ENCODE measurements at places on chromosomes 2 and 18.

DNA sequence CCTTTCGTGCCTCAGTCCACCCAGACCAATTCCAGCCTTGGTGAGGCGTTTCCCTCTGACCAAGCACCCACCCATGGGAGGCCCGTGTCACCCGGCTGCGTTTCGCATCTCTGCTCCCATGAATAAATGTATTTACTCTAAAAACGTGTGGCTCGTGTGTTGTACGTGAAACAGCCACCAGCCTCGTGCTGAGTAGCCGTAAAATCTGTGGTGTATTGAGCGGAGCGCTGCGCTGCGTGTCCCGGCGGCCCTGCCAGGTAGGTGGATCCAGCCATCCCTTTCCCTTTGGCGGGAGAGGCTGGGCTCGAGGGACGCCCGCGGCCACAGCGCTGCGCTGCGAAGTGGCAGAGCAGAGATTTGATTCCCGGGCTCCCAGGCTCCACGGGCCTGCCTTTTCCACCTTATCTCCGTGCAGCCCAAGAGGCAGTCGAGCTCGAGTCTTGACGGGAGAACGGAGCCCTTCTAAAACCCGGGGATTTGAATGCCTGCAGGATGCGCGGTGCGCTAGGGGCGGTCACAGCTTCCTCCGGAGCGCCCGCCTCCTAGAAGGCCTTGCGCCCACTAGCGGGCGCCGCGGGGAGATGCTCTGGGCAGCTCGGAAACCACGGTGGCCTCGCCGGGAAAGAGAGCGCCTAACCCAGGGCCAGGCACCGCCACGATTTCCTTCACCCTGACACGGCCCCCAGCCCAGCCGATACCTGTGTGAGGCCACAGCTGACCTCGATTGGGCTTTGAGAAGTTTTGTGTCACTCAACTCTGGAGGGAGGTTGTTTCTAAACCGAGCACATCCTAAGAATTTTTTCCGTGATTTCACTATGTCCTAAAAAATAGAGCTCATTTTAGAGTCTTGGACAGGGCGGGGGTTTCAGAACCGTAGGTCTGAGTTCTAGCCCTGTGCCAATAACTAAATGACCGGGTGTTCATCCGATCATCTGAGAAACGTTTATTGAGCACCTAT, 3.9 kb upstream of the PSMD1 start:
- DNase-seq, result peak; percentile 79

DNA sequence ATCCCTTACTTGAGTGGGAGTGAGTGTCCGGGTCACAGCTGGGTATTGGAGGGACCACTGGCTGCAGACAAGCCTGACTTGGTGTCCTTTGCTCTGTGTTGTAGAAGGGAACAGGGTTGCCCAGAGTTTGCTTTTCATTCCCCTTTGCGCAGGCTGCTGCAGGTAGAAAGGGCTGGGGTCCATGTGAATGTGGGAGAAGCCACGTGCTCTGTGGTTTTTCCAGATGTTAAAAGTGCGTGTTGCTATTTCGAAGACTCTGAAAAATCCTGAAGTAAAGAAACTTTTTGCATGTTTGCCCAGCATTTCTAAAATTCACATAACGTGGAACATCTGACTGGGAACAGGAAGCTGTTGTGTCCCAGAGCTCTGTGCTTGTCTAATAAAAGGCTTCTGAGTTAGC, 28.8 kb downstream of the GLI2 start:
- DNase-seq, result peak; percentile 38

GRCh38 chr2:31197166-31197565, 20.1 kb downstream of the CAPN14 start:
- no peak for DNase-seq

GRCh38 chr2:8438996-8439395, 242.9 kb upstream of the ID2 start:
- no peak for DNase-seq

- DNase-seq, result no peak
Observed at GRCh38 chr2:108404784-108405397, 27.1 kb downstream of the SULT1C4 start.

GRCh38 chr18:62900132-62900883, 185.0 kb downstream of the PHLPP1 start:
- no peak for DNase-seq

GRCh38 chr2:75099521-75099922, 99.8 kb downstream of the TACR1 start:
- no peak for DNase-seq

- no peak for DNase-seq
Observed at GRCh38 chr2:55733335-55733734, 39.7 kb upstream of the PNPT1 start.

GRCh38 chr2:54642677-54643430, 80.6 kb upstream of the EML6 start:
- no peak for DNase-seq

DNA sequence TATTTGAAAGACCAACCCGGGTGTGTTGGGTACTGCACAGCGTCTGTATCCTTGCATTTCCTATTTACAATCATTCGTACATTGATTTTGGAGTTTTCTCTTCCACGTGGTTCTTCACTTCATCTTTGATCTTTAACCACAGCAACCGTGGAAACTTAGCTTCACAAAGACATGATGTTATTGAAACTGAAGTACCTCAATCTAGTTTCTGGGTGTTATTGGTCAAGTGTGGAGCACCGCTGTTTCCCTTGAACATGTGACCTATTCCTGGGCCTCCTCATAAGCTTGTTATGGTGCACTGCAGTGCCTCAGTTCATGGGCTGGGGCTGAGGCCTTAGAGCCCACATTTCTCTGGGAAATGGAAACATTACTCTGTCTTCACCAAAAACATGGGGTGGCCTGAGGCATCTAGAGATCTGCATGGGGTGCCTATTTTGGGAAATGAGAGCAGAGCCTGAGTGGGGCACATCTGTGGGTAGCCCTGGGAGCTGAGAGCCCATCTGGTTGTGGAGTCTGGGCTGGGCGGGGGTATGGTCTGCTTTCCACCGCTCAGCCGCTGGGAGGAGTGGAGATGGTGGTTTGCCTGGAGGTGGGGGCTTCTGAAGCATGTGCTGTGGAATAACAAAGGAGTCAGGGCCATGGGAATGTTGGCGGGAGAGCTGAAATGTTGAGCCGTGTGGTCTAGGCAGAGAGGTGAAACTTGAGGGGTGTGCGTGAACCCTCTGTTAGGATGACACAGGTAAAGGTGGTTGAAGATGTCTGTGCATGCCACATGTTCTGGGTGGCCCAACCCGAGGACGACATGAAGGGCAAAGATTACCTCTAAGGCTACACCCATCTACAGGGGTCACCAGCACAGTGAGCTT, 37.4 kb downstream of the ZNF236 start:
- DNase-seq, result no peak

GRCh38 chr2:32591669-32592463, 36.0 kb upstream of the TTC27 start:
- DNase-seq, result no peak

DNA sequence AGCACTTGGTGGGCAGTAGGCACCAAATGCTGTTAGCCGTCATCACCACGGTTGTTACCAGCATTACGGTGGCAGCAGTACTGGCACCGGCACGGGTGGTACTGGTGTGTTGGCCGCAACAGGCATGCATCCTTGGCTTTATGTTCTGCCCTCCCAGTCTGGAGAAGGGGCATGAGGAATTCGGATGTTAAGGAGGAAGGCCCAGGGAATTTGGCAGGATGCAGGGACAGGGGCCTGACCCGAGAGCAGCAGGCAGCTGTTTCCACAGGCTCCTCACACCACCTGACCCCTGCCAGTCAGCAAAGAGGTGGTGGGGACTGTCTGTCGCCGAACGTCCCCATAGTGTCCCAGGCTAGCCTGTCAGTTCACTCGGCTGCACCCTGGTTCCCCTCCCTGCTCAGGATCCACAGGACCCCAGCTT, 79.0 kb downstream of the EDAR start:
- DNase-seq, result peak; percentile 6

DNA sequence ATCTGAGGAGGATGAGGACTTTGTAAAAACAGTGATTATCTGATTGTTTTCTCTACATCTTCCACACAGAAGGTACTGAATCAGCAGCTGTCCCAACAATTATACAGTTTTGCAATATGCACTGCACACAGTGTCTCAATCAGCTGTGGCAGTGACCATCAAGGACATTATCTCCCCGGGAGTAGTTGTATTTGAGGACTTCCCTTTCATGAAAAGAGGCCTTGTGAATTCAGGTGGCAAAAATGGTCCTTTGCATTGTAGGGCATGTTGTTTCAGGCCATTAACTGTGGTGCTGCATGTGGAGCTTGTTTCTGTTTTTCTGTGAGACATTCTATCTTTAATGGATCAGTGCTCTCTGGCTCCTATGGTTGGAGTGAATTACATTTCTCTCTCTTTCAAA, 779.4 kb upstream of the FSHR start:
- DNase-seq, result no peak

GRCh38 chr18:48845174-48845573, 105.6 kb downstream of the SMAD7 start:
- DNase-seq, result no peak

- DNase-seq, result no peak
Observed at GRCh38 chr2:149040451-149040850, 2.0 kb downstream of the LYPD6B start.

DNA sequence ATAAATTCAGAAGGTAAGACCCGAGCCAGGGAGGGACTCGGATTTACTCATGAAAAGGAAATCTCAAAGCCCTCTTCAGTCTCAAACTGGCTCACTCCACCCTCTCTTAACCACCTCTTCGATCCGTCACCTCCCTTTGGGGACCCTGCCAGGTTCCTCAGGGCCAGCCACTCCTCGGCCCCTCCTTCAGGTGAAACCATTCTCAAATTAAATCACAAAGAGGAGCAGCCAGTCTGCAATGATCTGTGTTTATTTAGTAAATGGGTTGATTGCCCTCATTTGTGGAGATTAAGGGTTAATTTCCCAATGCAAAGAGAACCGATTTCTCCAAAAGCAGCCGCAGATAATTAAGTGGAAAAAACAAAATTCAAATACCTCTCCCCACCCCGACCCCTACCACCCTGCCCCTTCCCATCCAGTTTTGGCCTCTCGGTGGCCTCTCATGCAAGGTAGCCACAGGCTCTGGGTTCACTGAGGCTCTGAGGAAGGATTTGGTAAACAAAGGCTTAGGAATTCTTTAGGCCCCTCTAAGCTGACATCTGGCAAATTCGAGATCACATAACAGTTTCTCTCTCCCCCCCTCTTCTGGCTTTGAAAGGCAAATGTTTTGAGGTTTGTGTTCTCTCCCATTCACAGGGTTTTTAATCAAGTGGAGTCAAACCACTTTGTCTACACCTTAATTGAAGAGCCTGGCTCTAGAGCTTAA, 10.3 kb upstream of the FZD7 start:
- DNase-seq, result no peak

- no peak for DNase-seq
Observed at GRCh38 chr2:56613254-56613653, 429.5 kb downstream of the CCDC85A start.

GRCh38 chr2:118237451-118237850, 149.2 kb downstream of the INSIG2 start:
- no peak for DNase-seq

GRCh38 chr18:45437366-45437765, 177.9 kb upstream of the SLC14A2 start:
- DNase-seq, result no peak

DNA sequence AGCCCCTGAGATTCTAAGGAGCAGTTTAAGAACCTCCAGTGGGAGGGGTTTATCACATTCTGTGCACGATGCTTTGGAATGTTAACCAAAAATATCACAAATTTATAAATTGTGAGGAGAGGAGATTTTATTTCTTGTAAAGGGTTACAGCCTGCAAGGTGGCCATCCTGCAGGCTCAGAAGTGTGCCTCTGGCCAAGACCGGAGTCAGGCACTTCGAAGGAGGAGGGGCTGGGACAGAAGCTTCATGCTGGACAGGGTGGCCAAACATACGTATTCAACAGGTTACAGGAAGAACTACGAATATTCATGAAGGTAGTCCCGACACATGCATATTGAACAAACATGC, 144.1 kb upstream of the NCK2 start:
- DNase-seq, result no peak

GRCh38 chr18:48293954-48294898, 115.0 kb downstream of the ZBTB7C start:
- peak; percentile 19 for DNase-seq

- DNase-seq, result no peak
Observed at GRCh38 chr2:46866770-46867246, 48.8 kb downstream of the MCFD2 start.

GRCh38 chr2:240713071-240713927, 21.6 kb downstream of the AQP12A start:
- no peak for DNase-seq

DNA sequence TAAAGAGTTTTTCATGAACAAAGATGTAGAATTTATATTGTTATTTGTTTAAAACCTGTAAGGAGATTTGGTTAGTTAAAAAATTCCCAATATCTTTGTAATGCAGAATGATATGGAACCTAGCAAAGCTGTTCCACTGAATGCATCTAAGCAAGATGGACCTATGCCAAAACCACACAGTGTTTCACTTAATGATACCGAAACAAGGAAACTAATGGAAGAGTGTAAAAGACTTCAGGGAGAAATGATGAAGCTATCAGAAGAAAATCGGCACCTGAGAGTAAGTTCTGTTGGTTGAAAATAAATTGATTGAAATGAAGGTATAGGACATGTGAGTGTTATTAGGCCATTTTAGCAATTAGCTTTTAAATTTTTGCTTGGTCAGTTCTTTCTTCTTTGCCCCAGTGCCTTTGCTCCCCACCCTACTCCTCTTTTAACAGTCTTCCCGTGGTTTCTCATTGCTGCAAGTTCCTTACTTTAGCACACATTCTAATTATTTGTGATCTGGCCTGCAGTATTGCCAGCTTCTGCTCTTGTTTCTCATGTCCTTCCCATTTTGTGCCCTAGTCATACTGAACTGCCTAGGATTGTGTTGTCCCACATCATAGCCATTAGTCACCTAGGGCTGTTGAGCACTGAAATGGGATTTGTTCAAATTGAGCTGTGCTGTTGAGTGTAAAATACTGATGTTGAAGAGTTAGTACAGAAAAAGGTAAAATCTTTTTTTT, 36.6 kb downstream of the VAPA start:
- no peak for DNase-seq

DNA sequence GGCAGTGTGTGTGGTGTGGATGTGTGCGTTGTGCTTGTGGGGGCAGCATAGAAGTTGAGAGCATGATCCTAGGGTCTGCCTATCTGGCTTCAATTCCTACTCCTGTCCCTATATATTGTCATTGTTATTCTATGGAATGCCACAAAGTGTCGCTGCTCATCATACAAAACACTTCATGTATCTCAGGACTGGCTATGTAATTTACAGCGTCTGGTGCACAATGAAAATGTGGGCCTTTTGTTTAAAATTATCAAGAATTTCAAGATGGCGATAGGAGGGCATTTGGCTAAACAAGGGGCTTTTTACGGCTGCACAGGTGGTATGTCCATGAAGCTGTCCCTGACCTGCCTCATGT, 3.4 kb downstream of the SERPINB2 start:
- no peak for DNase-seq

Data from breast epithelium (tissue), 4 donors.